Activated CD4-positive, alpha-beta memory T cell treated with anti-CD3 and anti-CD28 coated beads, Interleukin-2, amount 10 ng/mL, durations not matched to agents 7 days and 5 days (primary cell): ENCODE measurements at places on chromosomes 12 and 14. TPM values are rescaled to one million over a fixed set of nuclear protein-coding genes. Genes with fewer than 3 reads are reported as not detected.

DNA sequence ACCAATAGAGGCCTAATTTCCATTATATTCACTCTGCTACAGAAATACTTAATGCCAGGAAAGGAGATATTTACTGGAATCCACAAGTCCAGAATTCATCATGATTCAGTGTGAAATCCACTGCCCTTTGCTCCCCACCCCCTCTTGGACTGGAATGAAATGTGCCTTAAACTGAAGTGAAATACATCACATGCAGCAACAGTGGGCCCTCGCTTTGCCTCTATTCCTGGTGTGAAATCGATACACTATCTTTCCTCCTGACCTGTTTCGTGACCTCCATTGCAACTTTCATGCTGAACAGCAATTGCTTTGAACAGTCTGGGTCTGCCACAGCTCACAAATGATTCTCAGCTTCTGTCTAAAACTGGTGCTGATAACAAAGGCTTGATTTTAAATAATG, 100.6 kb downstream of the NPAS3 start:
- no peak overlapping the region for H3K4me3 ChIP-seq
- H3K36me3 ChIP-seq: no peaks in the 10 kb centered on the region
- no peak overlapping the region for H3K27ac ChIP-seq

- no peaks in the 10 kb centered on the region for H3K27me3 ChIP-seq
- no peak overlapping the region for H3K27ac ChIP-seq
- no peak overlapping the region for H3K4me3 ChIP-seq
- no peaks in the 10 kb centered on the region for H3K4me1 ChIP-seq
- no peak for DNase-seq
These were observed 14.2 kb upstream of the WDR20 start for GRCh38 chr14:102125546-102125945.

OTX2 gene
- total RNA-seq: not detected

CYP27B1 gene
- total RNA-seq: 4.3 TPM

GRCh38 chr12:124688356-124688992, 121.1 kb upstream of the NCOR2 start:
- peaks cover 27% of the 10 kb centered on the region for H3K27me3 ChIP-seq
- peaks cover 38% of the 10 kb centered on the region for H3K4me1 ChIP-seq
- H3K36me3 ChIP-seq: peaks cover 2% of the 10 kb centered on the region
- no peak overlapping the region for H3K27ac ChIP-seq
- H3K4me3 ChIP-seq: no peak overlapping the region
